Calu3 (cell line): ENCODE measurements at places on chromosomes 1 and 21.
A peak's percentile ranks its signal among the peaks of the same experiment; 100 is the strongest.

DNA sequence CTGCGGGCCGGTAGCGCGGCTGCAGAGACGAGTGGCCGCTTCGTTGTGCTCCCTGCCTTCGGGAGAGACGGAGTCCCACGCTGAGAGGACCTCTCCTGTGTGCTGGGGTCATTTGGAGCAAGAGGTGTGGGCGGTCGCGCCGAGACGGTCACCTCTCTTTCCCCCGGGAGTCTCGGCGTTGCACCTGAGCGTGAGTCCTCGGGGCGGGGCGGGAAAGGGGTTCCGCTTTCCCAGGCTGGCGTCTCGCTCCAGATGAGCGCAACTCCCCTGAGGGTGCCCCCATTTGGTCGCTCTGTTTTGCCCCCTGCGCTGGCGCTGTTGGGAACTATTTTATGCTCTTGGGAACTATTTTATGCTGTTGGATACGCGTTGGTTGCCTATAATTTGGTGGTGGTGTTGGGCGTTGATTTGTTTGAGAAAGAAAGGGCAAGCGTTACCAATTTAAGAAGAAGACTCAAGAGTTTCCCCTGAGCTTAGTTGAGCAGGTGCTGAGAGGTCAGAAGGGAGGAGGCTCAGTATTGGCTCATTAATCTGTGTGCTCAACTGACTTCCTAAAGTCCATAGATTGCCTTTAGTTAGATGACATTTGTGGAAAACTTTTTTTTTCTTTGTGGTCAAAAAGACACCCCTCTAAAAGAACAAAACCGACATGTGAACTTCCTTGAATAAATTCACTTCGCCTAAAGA, 683 bp downstream of the LRRC8B start:
- peak; percentile 67 for DNase-seq

GRCh38 chr1:185338719-185339622, 21.9 kb upstream of the IVNS1ABP start:
- no peak for DNase-seq

DNA sequence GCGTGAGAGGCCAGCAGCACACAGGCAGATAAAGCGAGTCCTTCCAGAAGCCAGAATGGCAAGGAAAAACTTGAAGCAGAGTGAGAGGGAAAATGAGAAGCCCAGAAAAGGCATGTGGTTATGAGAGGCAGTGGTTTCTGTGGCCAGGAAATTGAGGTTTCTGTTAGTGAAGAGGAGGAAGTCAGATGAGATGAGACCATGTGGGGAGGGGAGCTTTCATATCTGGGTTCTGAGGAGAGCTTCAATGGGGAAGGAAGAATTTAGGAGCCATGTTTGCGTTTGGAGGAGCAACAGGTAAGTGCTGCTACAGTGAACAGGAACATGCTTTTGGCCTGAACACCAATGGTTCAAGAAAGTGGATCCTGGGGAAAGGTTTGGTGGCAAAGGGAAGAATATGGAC, 6.1 kb upstream of the CD1A start:
- no peak for DNase-seq

GRCh38 chr1:211129776-211130175, 4.2 kb downstream of the KCNH1 start:
- no peak for DNase-seq

GRCh38 chr1:87052400-87052799, 138.0 kb downstream of the HS2ST1 start:
- no peak for DNase-seq

GRCh38 chr1:68959461-68960030, 462.7 kb upstream of the DEPDC1 start:
- DNase-seq = no peak

- DNase-seq = no peak
Measured at GRCh38 chr1:101915597-101915996, 81.1 kb downstream of the OLFM3 start.
